ENCODE measurements at places on chromosomes 2 and 18.

GRCh38 chr2:241837197-241837965, 21.3 kb downstream of the PDCD1 start:
- no peak for DNase-seq

DNA sequence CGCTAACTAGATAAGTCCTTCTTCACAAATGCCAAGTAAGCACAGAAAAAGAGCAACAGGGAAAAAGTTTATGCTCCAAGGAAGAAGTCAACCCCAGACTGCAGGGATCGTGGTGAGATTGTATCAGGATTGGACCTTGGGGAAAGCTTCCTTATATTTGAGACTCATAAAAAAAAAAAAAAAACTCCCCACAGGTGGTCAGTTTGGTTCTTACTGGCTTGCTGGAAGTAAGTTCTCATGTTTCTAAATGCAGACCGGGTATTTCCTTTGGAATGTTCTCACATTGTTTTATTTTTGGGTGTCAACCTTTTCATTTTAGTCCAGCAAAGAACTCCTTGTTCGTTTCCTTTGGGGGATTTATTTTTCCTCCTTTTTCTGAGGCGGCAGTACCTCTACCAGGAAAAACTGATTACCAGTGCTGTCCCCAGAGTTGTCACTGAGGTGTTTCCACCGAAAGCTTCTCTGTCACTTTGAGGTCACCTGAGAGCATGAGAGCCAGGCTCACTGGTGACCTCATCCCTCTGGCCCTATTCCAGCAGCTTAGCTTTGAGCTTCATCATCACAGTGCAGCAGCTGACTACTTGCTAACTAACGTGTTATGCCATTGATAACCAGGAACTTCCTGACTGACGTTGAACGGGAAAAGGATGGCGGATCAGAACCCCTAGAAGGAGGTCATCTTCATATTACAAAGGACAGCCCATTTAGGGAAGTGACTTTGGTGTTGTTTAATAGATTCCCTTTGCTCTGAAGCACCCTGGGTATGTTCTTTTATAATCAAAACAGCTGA, 16.8 kb upstream of the ATP8B1 start:
- no peak for DNase-seq

- DNase-seq = no peak
These were observed 95.3 kb downstream of the EVA1A start for GRCh38 chr2:75465317-75465984.

GRCh38 chr2:101442042-101442666, 32.8 kb downstream of the RFX8 start:
- DNase-seq = no peak

- DNase-seq = no peak
These were observed 18.5 kb downstream of the KCMF1 start for GRCh38 chr2:84989422-84989821.

Data from stimulated activated CD8-positive, alpha-beta memory T cell treated with anti-CD3 and anti-CD28 coated beads, Interleukin-7, amount 100 ng/mL, for 1 hour (primary cell).